ENCODE measurements at places on chromosomes 12 and 14. TPM values are rescaled to one million over a fixed set of nuclear protein-coding genes. Genes with fewer than 3 reads are reported as not detected.

DNA sequence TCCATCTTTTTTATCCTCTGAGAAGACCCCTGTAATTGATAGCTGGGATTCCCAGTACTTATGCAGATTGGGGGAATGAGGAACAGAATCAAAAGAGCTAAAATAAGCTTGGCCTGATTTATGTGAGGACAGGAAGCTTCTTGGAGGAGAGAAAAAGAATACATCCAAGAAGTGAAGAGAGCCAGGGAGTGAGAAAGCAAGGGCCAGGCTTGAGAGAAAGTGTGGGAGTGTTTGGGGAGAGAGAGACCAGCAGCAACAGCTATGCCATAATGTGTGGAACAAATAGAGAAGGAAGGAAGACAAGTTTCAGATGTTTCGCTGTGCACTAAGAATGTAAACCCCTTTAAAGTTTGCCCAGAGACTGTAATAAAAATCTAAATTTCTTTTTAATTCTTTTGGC lies 4.0 kb upstream of the CCDC184 start:
- DNase-seq: no peak

DNA sequence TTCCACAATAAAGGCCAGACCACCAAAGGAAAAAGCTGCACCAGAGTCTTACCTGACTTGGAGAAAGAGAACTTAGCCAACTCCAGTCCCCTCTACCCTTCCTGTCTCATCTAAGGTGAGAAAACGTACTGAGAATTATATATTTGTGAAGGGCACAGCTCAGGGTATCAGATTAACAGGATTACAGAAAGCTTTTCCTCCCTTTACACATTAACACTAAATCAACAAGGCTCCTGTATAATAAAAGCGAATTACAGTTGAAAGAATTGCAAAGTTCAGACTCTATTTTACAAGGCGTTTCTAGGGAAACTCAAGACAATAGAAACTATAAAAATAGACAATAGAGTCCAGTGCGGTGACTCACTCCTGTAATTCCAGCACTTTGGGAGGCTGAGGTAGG lies 82.7 kb upstream of the RPL10L start:
- DNase-seq: no peak

GRCh38 chr14:95033682-95034632 lies 123.4 kb downstream of the DICER1 start:
- DNase-seq: no peak

DNA sequence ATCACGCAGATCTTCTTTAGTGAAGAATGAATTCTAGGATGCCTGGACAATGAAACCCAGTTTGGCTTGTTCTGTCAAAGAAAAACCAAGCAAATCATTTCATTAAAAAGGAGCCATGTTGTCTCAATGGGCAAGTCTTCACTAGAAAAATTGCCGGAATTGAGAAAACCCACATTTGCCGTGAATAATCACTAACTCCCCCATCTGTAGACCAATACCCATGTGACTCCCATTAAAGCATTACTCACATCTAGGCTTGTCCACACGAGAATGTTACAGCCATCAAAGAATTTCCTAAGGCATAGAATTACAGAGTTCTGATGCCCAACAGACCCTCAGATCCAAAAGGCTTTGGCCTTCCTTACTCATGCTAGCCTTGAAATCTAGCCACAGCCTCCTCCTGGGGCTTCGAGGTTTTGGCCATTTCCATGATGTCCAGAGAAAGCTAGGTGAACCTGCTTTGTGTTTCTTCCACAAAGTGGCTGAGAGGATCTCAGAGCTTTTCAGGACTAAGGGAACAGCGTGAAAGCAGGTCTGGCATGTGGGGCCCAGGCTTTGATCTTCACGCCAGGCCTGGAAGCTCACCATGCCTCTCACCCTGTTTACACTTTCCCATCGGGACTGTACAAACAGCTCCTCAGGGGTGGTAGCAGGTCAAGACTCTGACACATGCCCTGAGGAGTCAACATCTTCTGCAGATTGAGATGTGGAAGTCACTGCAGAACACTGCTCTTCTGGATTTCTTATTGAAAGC lies 12.1 kb downstream of the SLC7A8 start:
- peak; percentile 71 for DNase-seq

GRCh38 chr14:71597955-71598660 lies 334.1 kb upstream of the RGS6 start:
- DNase-seq: no peak

DNA sequence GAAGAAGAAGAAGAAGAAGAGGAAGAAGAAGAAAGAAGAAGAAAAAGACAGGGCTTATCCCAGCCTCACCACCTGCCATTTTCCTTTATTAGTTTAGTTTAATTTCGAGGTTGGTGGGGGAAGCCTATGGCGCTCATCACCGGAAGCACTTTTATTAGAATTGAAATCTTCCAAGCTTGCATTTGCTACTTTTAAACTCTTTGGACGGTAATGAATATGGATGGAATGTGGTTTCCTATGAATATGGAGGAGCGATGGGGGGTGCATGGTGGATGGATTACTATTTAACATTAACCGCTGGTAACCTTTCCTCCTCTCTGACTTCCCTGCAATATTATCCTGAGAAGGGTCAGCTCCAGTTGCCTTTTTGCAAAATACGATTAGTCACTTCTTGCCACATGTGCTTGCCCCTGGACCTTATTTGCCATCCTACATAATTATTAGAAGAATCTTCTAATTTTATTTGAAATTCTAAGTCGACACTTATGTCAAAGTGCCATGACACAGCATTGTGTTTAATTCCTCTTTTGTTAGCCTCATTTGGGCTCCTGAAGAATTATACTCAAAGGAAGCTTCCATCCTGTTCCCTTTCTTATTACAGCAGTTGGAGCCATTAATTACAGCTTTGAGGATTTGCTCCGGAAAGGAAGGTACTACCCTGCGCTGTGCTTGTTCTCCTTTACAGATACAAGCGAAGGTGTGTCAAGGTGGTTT lies 424.5 kb downstream of the VRK1 start:
- no peak for DNase-seq

- DNase-seq: no peak
Measured at GRCh38 chr12:14280921-14281320, 84.6 kb upstream of the ATF7IP start.

DNA sequence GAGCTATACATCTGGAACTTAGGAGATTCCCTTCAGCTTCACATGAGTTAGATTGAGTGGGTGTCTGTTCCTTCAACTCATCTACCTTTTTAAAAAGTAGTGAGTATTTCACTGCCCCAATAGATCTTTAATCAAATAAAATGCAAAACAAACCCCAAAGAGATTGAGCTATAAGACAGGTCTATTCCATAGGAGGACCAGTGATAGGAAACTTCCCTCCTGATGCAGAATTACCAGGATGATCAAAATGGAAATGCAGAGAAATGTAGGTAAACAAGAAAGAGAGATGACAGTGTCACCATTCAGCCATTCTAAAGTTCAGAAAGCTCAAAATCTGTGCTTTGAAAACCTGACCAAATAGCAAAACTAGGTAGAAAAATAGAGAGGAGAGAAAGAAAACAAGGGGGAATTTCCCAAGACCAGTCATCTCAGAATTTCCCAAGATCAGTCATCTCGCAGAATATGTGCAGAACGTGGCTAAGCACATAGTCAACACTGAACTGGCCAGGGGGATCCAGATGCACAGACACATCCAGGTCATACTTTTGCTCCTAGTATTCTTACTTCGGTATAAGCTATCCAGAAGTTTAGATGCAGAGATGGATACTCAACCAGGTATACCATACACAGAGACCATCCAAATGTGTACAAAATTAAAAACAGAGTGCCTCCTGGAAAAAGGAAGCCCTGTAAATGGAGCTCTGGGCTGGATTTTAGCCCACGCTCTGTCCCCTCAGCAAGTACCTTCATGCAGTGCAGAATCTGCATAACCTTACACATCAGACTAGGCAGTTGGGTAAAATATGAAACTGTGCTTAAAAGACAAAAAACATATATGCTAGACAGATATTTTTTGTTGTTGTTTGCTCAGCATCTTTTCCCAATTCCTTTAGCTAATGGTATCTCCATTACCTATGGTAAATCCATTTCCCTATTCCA lies 27.4 kb downstream of the SLC41A2 start:
- no peak for DNase-seq

DNA sequence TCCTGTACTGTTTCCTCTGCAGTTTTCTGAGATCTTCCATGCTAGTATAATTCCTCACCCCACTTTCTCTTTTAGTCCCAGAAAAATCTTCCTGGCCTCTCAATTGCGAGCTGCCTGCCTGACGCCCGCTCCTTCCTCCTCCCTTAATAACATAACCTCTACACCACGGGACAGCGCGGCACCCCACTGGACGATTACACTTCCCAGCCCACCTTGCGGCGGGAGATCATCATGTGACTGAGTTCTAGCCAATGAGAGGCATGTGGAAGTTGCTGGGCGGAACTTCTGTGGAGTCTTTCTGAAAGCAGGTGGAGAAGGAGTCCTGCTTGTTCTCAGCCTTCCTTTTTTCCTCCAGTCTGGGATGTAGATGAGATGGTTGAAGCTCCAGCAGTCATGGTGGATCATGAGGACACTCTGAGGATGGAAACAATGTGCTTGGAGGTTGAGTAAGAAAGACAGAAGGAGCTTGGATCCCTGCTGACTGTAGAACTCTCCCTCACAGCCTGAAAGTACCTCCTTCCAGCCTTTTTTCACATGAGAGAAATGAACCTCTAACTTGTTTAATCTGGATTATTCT lies 133.6 kb upstream of the VRK1 start:
- no peak for DNase-seq

DNA sequence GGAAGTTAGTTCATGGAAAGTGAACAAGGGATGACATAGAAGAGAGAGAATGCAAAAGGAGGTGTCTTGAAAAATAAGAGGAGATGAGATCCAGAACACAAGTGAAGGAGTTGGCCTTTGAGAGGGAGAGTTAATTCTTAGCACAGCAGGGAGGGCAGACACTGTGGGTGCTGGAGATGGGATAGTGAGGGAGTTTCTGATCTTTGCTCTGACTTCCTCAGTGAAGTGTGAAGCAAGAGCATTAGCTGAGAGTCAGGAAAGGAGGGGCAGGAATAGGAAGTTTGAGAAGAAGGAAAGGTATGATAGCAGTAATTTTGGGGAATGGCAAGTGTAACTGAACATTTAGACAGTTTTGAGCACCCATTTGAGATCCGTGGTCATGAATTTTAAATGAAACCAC lies 75.8 kb upstream of the COCH start:
- no peak for DNase-seq

DNA sequence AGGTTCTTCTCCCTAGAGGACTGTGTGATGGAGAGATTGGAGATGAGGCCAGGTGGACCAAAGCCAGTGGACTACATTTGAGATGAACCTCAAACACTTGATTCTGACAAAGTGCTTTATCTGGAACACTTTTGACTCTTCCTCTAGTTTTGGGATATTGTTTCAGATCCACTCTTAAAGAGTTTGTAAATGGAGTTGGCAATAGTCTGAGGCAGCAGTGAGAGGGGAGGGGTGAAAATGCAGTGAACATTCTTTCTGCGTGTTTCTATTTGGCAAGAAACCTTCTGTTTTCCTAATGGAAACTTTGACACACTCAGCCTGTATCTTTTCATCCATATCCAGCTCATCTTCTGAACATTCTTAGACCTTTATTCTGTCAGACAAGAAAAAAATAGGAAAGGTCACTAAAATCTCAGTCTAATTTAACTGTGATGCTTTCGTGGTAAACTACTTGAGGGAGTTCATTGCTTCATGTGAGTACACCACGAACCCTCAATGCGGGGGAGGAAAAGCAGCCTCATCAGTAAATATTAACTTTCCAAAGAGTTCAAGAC lies 57.4 kb upstream of the KCNJ8 start:
- DNase-seq: peak; percentile 48

Gene KCNK10
- not detected for polyA plus RNA-seq

Gene RNASE1
- not detected for polyA plus RNA-seq

Gene SYNDIG1L
- not detected for polyA plus RNA-seq

Gene TBX5
- 30.8 TPM for polyA plus RNA-seq

Gene CARMIL3
- 0.04 TPM for polyA plus RNA-seq

Gene VASH1
- polyA plus RNA-seq: 3.3 TPM

Gene AKAP6
- 22.9 TPM for polyA plus RNA-seq

All from BJ (cell line).